Activated CD4-positive, alpha-beta T cell treated with anti-CD3 and anti-CD28 coated beads, Interleukin-10, Interleukin-2, amounts not matched to agents 100 ng/mL and 50 ng/mL, durations not matched to agents 16 hours and 8 hours (primary cell): ENCODE measurements at places on chromosomes 4 and X.
A peak's percentile ranks its signal among the peaks of the same experiment; 100 is the strongest.

- DNase-seq, result no peak
These were observed 77.5 kb downstream of the IQCM start for GRCh38 chr4:149738156-149738555.

DNA sequence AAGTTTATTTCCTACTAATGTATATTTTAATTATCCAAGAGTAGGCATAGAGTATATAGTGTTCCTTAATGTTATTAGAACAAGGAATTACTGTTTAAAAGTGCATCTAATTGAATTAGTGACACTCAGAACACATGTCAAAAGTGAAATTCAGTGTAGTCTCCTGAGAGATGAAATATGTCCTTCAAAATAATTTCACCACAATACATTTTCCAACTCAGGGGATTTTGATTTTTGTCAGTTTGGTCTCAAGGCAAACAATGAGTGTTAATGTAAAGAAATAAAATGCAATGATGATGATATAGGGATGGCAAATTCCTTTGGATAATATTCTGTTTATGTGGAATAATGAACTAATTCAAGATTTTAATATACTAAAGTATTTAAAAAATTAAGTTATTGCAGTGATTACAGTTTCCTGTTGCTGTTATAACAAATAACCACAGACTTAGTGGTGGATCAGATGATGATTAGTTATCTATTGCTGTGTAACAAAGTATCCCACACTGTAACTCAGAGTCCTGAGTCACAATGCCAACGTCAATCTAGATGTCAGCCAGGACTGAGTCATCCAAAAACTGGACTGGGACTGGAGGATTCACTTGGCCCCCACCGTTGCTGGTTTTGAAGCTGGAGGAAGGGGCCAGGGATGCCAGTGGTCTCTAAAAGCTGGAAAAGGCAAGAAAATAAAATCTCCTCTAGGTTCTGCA is 148.0 kb upstream of the SLC7A11 start:
- DNase-seq, result no peak

DNA sequence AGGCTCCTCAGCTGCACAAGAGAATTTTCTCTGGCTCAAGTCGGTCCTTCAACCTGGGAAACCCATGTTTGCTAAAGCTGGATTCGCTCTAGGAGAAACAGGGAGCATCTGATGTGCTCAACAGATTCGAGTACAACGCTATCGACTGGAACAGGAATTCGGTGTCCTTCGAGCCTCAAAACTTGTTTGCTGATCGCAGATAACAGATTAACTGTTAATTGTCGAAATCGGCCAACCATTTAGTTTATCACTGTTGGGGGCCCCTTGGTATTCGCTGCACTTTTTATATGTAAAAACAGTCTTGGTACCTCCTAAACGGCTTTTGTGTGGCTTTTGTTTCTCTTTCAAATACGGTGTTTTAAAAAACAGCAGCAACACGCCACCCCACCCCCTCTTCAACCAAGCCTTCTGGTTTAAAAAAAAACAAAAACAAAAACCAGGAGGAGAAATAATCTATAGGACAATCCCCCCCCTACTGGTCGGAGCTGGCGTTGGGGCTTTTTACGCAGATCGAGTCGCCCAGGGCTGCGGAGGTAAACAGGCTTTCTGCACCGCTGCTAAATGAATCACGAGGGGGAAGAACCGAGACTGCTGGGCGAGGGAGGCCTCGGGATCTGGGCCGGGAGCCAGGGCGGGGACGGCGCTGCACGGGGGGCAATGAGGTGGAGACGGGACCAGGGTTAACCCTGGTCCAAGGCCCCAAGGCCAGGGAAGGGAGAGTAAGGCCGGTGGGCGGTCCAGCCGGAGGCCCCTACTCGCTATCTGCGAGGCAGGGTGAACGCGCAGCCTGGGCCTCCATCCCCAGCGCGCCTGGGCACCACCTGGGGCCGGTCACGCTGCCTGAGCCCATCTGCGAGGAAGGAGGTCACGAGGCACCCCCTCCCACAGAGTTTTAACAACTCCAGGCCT is 71.7 kb upstream of the BCOR start:
- DNase-seq, result peak; percentile 90

DNA sequence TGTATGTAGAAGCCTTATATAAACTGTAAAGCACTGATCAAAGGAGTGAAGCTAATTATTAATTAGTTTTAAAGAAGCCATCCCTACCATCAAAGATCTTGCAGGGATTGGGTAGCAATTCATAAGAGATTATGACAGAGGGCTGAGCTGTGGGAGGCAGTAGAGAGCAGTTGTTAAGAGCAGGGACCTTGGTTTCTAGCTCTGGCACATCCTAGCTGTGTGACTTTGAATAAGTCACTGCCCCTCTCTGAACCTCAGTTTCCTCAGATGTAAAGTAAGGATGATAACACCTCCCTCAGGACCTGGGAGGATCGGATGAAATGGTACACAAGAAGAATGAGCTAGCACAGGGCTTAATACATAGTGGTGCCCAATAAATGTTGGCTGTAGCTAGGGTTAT is 45.4 kb downstream of the APLN start:
- DNase-seq, result no peak

DNA sequence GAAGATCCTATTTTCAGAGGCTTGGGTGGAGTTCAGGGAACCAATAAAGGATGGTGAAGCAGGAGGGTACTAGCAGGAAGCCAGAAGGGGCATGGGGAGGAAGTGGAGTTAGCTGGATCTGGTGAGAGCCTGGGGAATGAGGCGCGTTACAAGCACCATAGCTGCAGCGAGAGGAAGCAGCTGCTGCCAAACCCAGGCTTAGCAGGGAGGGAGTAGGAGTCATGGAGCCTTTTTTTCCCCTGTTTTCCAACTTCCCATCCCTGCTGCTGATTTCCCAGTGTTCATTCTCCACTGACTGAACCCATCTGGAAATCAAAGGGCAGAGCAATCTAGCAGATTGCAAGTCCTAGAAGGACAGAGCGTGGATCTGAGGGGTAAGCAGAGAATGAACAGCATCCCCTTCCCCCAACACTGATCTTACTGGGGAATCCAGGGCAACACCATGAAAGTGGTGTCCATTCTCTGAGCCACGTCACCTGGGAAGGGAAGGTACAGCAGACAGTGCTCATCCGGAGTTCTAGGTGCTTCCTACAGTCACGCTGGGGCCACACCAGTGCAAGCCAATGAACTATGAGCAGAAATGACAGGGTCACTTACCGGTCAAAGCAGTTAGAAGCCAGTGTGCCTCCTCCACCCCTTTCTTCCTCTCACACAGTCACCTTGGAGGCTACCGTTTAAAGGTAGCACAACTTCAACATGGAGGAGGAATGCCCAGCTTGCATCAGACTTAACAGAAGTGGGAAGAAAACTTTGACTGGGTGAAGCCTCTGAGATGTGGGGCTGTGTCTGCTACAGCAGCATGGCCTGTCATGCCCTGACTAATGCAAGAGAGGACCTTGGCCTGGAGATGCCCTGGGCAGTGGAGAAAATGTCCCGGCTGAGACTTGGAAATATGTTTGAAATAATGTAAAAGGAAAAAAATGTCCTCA is 36.7 kb downstream of the SMIM20 start:
- no peak for DNase-seq

- DNase-seq, result no peak
These were observed 2463.1 kb downstream of the ARAP2 start for GRCh38 chr4:33780952-33781791.

DNA sequence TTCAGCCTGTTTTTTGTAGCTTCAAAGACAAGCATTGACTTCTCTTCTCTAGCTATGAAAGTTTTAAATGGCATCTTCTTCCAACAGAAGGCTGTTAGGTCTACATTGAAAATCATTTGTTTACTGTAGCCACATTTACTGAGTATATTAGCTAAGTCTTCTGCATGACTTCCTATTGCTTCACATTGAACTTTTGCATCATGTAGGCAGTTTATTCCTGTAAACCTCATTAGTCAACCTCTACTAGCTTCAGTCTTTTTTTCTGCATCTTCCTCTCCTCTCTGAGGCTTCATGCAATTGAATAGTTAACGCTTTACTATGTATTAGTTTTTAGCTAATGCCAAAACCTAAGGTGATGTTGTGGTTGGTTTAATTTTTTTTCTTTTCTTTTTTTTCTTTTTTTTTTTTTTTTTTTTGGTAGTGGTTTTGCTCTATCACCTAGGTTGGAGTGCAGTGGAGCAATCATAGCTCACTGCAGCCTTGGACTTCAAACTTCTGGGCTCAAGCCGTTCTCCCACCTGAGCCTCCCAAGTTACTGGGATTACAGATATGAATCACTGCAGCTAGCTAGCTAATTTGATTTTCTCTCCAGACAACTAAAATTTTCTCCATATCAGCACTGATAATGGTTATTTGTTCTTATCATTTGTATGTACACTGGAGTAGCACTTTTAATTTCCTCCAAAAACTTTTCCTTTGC is 3.4 kb downstream of the UGT2A3 start:
- DNase-seq, result no peak

GRCh38 chr4:98728433-98728832 is 70.0 kb upstream of the TSPAN5 start:
- no peak for DNase-seq

GRCh38 chr4:8303081-8303480 is 33.5 kb downstream of the HTRA3 start:
- no peak for DNase-seq

GRCh38 chr4:38491854-38492478 is 172.0 kb upstream of the KLF3 start:
- DNase-seq, result no peak

GRCh38 chrX:153477901-153478300 is 7.5 kb upstream of the HAUS7 start:
- DNase-seq, result no peak

DNA sequence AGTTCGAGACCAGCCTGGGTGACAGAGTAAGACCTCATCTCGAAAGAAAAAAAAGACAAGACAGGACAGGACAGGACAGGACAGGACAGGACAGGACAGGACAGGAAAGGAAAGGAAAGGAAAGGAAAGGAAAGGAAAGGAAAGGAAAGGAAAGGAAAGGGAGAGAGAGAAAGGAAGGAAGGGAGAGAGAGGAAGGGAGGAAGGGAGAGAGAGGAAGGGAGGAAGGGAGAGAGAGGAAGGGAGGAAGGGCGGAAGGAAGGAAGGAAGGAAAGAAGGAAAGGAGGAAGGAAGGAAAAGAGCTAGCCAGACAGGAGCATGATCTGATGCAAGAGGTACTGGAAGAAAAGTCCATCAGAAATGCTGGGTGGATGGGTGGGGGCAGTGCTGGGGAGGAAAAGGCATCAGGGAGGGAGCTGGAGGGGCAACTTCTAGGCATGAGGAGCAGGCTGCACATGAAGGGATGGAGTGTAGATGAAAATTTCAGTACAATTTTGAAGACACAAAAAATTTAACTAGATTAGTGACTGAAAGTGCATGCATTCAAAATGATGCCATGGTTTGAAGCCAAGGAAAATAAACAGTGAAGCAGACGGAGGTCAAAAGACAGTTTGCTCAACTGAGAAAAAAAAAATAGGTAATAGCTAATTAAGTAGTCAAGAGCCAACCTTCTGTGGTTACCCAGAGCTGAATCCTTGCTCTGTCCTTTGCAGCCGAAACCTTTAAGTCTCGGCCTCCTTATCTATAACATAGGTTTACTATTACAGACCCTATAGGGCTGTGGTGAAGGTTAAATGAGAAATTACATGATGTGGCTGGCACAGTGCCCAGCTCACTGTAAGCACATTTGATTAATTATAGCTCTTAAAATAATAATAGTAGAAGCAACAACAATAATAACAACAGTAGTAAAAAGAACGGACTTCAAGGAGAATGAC is 59.9 kb downstream of the ZNF827 start:
- no peak for DNase-seq
